ENCODE measurements at places on chromosomes 16 and 17. TPM values are rescaled to one million over a fixed set of nuclear protein-coding genes. Genes with fewer than 3 reads are reported as not detected.

- DNase-seq, result no peak
These were observed 259.9 kb downstream of the IRF8 start for GRCh38 chr16:86158688-86159360.

DNA sequence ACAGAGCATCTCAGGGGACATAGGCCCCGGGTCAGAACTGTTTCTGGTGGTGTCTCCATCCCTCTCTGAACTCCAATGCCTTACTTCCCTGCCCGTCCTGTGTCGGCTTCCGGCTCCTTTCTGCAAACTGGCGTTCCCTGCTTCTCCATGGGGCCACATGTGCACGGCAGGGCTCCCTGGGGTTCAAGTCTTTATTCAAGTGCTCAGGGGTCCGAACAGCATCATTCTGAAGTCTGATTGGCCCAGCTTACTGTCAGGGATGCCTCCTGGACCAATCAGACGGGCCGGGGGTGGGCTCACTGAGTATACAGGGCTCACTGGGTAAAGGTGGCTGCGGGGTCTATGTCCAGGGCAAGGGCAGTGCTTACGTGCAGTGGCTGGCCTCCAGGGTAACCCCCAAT, 17.1 kb downstream of the C16orf82 start:
- no peak for DNase-seq

Gene CD300E
- polyA plus RNA-seq, result 0.23 TPM

Gene CD300H
- polyA plus RNA-seq, result not detected

Gene DNAAF1
- 0.46 TPM for polyA plus RNA-seq

Gene GAST
- polyA plus RNA-seq, result not detected
